ENCODE measurements at places on chromosomes 3 and 15. TPM values are rescaled to one million over a fixed set of nuclear protein-coding genes. Genes with fewer than 3 reads are reported as not detected.

DNA sequence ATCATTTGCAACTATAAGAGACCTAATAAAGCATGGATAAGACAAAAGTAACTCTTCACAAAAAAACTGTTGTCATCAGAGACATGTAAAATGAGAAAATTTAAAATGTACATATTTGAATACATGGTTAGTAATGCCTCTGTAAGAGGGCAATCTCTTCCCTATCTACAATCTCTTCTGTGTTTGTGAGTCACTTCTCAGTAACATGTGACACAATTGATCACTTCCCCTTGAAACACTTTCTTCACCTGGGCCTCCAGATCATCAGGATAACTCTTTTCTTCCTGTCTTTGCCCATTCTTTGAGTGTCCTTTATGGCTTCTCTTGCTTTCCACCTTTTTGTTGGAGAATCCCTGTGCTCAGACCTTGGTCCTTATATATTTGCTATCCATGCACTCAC is 50.4 kb downstream of the TFDP2 start:
- no peak for DNase-seq

DNA sequence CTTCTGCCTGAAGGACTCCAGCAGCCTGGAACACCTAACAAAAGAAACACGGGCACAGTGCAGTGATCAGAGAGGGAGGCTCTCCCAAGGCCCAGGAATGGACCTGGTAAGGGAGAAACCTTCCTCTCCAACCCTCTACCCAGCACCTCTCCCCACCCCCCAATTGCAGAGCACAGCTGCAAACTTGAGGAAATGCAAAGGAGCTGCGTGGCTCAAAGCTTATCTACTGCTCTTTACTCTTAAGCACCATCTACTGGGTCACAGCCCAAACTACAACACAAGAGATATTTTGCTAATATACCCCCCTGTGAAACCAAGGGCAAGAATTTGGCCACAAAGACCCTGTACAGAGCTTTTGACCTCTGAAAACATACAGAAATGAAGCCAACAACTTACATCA is 328.3 kb downstream of the OXSM start:
- no peak for DNase-seq

DNA sequence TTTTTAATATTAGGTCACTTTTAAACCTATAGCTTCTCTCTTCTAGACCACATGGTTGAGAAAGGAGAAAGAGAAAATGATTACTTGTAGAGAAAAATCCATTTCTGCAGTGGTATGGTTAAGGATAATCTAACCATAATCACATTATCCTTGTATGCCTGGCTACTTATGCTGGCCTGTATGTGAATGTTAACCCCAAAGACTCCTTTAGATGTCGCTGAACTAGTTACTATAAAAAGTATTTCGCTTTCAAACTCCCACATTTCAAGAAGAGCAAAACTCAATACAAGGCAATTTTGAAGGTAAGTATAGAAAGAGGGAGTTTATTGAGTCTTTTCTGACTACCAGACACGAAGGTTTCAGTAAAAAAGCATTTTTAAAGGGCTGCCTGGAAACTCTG is 2.2 kb downstream of the KCTD6 start:
- no peak for DNase-seq

DNA sequence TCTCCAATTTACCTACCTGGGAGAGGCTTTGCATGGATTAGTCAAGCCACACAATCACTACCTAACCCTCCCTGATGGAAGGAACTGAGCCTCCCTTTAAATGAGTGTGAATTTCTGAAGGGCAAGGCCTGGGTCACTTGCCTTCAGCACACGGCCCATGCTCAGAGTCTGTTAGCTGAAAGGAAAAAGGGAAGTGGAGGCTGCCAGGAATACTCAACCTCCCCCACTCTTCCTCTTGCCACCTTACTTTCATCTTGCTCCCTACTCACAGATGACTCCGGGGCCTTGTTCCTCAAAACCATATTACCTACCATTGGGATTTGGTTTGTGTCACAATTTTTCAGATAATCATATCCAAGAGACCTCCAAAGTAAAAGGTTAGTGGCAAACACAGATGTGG is 220.0 kb downstream of the ABHD5 start:
- DNase-seq = no peak

Gene KBTBD12
- total RNA-seq = not detected

GRCh38 chr3:184261270-184261853 is at the start of gene CAMK2N2:
CAMK2N2 (minus strand) TSS chr3:184261553; CDS start chr3:184261285, 268 bp downstream.
- peak; percentile 20 for DNase-seq

DNA sequence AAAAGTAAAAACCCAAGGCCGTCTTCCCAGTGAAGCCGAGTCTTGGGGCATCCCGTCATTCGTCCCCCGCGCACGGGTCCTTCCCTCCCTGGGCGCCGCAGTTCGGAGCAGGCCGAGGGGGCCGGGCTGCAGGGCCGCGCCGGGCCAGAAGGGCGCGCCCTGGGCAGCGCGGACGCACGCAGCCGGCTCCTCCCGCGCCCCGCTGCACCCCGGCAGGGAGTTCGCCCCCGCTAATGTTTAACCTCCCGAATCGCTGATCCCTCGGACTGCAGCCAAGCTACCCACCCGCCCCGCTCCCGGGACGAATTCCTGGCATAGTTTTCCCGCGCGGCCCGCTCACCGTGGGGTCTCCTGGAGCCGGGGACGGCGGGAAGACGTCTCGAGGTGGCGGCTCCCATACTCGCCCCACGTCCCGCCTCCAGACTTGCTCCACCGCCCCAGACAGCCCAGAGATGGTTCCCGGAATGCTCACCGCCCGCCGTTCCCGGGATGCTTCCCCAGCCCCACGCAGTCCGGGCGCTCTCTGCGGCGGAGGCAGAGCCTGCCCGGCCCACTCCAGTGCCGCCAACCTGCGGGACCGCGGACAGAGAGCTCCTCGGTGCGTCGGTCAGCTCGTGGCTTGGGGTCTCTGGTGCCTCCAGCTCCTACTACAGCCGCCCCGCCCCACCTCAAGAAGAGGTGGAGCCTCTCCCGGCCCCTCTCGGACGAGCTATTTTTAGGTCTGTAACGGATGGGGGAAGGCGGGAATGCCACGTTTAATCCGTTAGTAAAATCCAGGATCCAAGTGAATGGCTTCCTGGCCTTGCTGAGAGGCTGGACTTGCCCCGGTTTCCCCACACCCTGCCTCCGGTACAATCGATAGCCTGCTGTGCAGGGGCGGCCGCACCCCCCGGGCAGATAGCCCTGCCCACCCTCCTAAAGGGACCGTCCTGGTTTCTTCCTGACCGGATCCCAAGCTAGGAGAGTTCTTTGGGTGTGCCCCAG is at the start of gene DZIP1L:
Gene DZIP1L (minus strand): TSS at position 621 of the 984 bp plus-strand sequence. CDS start 11,637 bp downstream, outside the sequence.
- peak; percentile 43 for DNase-seq

DNA sequence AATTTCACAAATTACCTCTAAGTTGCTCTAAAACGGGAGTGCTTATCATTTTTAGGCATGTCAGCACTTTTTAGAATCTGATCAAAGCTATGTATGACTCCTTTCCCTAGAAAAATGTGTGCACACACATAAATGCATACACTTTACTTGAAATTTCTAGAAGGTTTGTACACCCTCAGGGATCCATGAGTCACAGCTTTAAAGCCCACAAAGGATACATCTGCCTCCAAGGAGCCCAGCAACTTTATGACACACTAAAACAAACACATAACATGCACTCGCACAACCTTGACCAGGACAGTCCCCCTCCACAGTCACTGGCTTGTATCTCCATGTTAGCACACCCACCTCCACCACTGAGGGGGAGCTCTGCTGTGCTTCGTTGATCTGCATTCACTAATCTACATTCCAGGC is 722.0 kb upstream of the CFAP20DC start:
- peak; percentile 79 for DNase-seq

DNA sequence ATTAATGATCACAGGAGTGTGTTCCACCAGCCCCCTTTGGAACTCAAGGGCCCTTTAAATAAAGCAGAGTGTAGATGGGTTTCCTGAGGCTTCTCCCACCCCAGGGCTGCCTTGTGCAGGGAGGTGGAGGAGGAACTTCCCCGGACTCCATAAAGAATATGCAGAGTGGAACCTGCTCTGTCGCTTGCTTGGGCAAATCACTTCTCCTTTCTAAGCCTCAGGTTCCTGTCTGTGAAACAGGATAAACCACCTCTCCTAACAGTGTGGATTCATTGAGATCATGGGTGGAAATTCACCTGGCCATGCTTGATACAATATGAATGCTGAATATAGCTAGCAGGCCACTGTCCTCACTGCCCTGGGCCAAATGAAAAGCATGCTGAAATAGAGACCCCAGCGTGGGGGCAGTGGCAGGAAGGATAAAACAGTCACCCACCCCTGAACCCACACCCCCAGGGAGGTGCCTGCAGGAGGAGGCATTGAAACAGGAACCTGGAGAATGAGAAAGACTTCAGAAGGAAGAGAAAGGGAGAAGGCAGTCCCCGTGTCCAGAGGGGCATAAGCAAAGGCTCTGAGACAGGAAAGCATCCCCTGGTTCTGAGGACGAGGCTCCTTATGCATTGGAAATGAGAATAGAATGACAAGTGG is 41.1 kb upstream of the CHRNB4 start:
- DNase-seq = no peak

DNA sequence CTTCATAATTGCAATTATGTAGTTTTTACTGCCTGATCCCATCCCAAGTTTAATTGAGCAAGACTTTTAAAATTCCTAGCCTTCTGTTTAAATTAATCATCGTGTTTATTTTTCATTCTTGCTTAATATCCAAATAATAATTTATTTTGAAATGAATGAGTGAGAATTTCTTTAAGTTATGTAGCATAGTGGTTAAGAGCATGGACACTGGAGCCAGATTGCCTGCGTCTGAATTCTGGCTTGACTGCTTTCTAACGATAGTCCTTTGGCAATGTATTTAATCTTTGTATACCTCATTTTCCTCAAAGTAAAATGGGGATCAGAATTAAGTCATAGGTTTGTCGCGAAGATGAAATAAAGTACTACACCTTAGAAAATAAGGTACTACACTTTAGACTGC is 71.4 kb downstream of the LRRC49 start:
- DNase-seq = no peak

DNA sequence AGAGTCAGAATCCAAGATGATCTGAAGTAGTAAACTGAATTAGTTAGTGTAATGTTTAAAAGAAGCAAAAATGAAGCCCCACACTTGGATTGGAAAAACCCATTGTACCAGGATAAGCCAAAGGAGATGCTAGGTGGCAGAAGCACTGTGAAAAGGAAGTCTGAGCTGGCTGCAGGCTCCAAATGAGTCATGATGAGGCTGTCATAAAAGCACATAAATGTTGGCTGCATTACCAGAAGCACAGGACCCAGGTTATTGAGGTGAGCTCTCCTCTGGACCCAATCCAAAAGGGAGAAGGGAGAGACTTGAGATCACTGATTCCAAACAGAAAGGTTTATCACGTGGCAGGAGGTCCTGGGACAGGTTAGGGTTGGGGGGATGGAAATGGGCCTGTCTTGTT is 3.2 kb upstream of the ACAN start:
- peak; percentile 47 for DNase-seq

DNA sequence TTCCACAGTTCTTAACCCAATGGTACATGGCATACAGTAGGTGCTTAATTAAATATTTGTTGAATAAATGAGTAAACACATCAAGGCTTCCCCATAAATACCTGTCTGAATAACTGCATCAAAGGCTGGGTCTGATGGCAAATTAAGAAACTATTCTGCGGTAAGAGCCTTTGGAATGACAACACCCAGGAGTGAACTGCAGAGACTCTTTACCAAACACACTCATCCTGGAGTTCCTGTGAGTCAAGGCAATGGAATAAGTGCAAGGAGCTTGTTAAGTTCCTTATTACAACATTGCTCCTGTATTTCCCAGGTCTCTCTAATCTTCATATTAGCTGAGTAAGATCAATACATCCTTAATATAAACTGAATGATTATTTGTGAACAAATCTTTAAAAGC is 119.9 kb upstream of the STT3B start:
- peak; percentile 71 for DNase-seq

Gene MEGF11
- not detected for total RNA-seq

Gene NTRK3
- total RNA-seq = 0.02 TPM

GRCh38 chr15:74863239-74864056 is 9.7 kb downstream of the SCAMP2 start:
- peak; percentile 21 for DNase-seq

Gene CCR8
- total RNA-seq = not detected

- DNase-seq = no peak
These were observed 6.8 kb downstream of the LTK start for GRCh38 chr15:41506796-41507341.

Gene FRMD4B
- total RNA-seq = 0.03 TPM

Gene GOLGA8H
- total RNA-seq = not detected

GRCh38 chr3:195522254-195523023 is 20.7 kb downstream of the PPP1R2 start:
- DNase-seq = peak; percentile 20

GRCh38 chr15:72733941-72734738 is 48.1 kb downstream of the BBS4 start:
- no peak for DNase-seq

DNA sequence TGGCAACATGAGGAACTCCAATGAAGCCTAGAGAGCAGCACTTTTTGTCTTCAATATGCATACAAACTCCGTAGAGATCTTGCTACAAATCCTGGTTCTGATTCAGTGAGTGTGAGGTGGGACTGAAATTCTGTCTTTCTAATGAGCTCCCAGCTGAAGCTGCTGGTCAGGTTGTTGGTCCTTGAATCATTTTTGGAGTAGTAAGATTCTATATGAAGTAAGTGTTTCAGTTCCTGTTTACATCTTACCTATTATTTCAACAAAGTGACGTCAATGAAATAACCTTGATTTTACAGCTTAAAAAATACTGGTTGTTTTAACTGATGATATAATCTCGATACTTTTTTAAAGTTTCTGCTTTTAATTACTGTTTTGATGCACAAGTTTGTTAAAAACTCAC is 33.9 kb downstream of the SHQ1 start:
- DNase-seq = no peak

- no peak for DNase-seq
These were observed 509.0 kb upstream of the NECTIN3 start for GRCh38 chr3:110562621-110563020.

GRCh38 chr3:140686128-140686527 is 8.3 kb downstream of the TRIM42 start:
- no peak for DNase-seq

DNA sequence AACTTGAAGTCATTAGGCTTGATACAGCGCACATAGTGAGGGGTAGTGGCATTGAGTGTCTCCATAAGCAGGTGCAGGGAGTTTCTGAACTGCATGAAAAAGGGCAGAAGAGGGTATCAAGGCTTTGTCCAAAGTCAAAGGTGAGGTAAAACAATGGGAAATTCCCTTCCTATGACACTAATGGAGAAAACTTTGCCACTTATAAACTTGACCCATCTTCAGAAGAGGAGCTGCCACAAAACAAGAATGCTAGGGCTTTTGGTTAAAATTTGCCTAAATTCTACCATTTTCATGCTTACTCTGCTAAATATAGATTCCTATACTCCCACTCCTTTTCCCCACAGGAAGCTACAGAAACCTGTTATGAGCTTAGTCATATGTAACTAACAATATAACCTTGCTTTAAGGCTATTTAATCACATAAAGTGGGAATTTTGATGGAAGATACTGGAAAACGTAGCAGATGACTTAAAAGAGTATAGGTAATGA is 87.5 kb upstream of the MYO5C start:
- no peak for DNase-seq

GRCh38 chr3:50336452-50337174 is 4.0 kb downstream of the RASSF1 start:
- DNase-seq = peak; percentile 28

- DNase-seq = no peak
These were observed 38.3 kb upstream of the IL12A start for GRCh38 chr3:159950156-159950898.
